ENCODE measurements at places on chromosomes 5 and 9. TPM values are rescaled to one million over a fixed set of nuclear protein-coding genes. Genes with fewer than 3 reads are reported as not detected.

The FOXD4L4 gene
- total RNA-seq = 0.38 TPM

The KCNN2 gene
- total RNA-seq = not detected

The GPX3 gene
- 31.9 TPM for total RNA-seq

GRCh38 chr5:50717651-50718050, 51.2 kb downstream of the PARP8 start:
- no peaks in the 10 kb centered on the region for H3K36me3 ChIP-seq
- H3K27ac ChIP-seq = no peak overlapping the region
- no peak overlapping the region for H3K4me3 ChIP-seq
- no peaks in the 10 kb centered on the region for H3K4me1 ChIP-seq
- no peak for DNase-seq

The PCDHGC4 gene
- not detected for total RNA-seq

DNA sequence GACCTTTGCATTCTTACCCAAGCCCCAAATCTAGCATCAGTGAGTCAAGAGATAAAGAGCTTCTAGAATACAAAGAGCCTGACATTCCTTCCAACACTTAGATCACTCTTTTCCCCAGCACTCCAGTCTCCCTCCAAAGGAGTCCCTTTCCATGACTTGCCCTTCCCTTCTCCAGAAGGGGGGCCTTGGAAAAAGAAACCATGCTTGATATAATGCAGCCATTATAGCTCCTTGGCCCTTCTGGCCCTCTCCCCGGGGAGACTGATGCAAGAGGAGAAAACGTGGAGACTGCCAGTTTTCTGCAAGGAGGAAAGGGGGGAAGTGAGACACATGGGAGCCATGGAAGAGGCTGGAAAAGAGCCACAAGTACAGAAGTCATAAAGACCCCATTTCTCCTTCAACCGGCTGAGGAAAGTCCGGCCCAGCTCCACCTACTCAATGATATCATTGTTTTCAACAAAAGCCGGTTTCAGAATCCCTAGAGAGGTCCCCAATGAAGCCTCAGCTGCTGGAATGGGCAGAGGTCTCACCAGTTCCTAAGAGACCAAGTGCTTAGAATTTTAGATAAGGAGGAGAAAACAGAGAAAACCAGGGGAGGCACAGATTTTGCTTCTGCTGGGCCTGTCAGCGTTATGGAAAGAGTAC, 29.0 kb downstream of the ADAM19 start:
- H3K27ac ChIP-seq = no peak overlapping the region
- no peak for DNase-seq

DNA sequence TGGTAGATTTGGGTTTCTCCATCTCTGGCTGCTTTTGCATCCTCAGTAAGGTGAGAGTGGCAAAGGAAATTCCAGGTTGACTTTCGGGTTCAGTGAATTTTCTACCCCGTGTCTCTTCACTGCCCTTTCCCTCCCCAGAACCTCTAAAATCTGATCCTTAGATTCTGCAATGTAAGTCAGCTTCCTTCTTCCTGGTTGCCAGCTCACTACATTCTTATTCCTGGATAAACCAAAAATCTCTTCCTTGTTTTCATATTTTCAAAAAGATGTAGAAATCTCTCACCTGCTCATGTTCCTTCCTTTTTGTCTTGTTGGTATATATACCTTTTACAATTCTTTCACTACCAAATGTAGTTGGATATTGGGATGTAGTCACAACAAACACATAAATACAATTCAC, 145.8 kb downstream of the TMC1 start:
- H3K4me3 ChIP-seq = no peak overlapping the region
- no peak for DNase-seq
- no peaks in the 10 kb centered on the region for H3K36me3 ChIP-seq
- H3K4me1 ChIP-seq = no peaks in the 10 kb centered on the region
- no peak overlapping the region for H3K27ac ChIP-seq

The FRRS1L gene
- 0.02 TPM for total RNA-seq

GRCh38 chr9:82281066-82281465, 292.5 kb downstream of the SPATA31D1 start:
- no peaks in the 10 kb centered on the region for H3K36me3 ChIP-seq
- DNase-seq = no peak
- H3K4me1 ChIP-seq = no peaks in the 10 kb centered on the region
- no peaks in the 10 kb centered on the region for H3K27me3 ChIP-seq
- no peak overlapping the region for H3K27ac ChIP-seq

DNA sequence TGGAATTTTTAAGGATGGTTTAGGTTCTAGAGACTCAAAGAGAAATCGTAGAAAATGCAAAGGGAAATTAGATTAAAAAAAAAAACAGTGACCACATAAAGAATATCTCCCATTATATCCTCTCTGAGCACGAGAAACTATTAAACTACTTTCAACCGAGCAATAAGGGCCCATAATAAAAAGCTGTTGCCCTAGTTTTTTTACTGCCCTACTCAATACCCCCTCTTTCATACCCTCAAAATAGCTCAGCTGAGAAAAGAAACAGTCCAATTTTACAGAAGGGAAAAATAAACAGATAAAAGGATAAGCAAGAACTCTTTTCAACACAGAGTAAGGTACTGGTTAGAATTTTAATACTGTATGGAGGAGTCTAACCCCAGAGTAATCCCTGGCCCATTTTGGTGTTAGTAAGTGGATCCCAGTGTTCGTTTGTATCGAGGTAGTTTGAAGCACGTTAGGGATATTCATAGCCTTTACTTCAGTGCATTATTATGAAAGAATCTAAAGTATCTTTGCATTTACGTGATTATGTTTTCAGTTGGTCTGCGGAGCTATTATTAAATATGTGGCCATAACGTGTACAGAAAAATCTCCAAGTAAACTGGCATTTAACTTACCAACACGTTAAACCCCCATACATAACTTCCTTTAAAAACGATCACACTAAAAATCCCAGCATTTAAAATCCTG, 980 bp upstream of the RHOBTB3 start:
- H3K27me3 ChIP-seq = no peaks in the 10 kb centered on the region
- H3K36me3 ChIP-seq = no peaks in the 10 kb centered on the region
- DNase-seq = no peak
- H3K4me3 ChIP-seq = peak overlapping the region; percentile 80
- peaks cover 65% of the 10 kb centered on the region for H3K4me1 ChIP-seq

GRCh38 chr9:111107141-111107540, 68.9 kb upstream of the LPAR1 start:
- H3K27me3 ChIP-seq = no peaks in the 10 kb centered on the region
- no peaks in the 10 kb centered on the region for H3K36me3 ChIP-seq
- no peaks in the 10 kb centered on the region for H3K4me1 ChIP-seq
- H3K4me3 ChIP-seq = no peak overlapping the region

The SLC34A1 gene
- total RNA-seq = not detected

GRCh38 chr5:171710451-171711024, 75.1 kb upstream of the SMIM23 start:
- no peak for DNase-seq
- H3K27me3 ChIP-seq = no peaks in the 10 kb centered on the region
- no peak overlapping the region for H3K27ac ChIP-seq
- no peak overlapping the region for H3K4me3 ChIP-seq
- H3K4me1 ChIP-seq = no peaks in the 10 kb centered on the region

The ROR2 gene
- not detected for total RNA-seq

DNA sequence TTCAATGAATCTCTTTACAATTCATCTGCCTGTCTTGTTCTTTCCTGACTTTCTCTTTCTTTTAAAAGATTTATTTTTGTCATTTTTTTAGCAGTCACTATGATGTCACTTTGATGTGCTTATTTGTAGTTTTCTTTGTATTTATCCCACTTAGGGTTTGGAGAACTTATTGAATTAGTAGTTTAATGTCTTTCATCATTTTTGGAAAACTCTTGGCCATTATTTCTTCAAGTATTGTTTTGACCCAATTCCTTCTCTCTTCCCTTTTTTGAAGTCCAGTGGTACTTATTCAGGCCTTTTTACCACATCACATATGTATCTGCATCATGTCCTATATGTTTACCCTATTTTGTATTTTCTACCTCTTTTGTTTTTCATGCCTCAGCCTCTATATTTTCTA, 48.9 kb upstream of the CCDC112 start:
- DNase-seq = no peak
- H3K4me1 ChIP-seq = peaks cover 20% of the 10 kb centered on the region
- H3K27me3 ChIP-seq = no peaks in the 10 kb centered on the region

The ADGRD2 gene
- not detected for total RNA-seq

The SLC36A3 gene
- not detected for total RNA-seq

The ZNF462 gene
- total RNA-seq = not detected

The CDC20B gene
- total RNA-seq = not detected

GRCh38 chr9:86876621-86877196, 70.6 kb downstream of the GAS1 start:
- no peaks in the 10 kb centered on the region for H3K4me1 ChIP-seq
- no peak overlapping the region for H3K4me3 ChIP-seq
- H3K27me3 ChIP-seq = no peaks in the 10 kb centered on the region
- H3K36me3 ChIP-seq = no peaks in the 10 kb centered on the region
- H3K27ac ChIP-seq = no peak overlapping the region

GRCh38 chr5:75551471-75551870, 39.8 kb downstream of the POLK start:
- 0 out of 2 replicates have a peak, but pooled peaks cover 3% of the 10 kb centered on the region for H3K36me3 ChIP-seq
- H3K27me3 ChIP-seq = no peaks in the 10 kb centered on the region
- H3K4me3 ChIP-seq = no peak overlapping the region
- DNase-seq = no peak
- no peaks in the 10 kb centered on the region for H3K4me1 ChIP-seq
- no peak overlapping the region for H3K27ac ChIP-seq

All from HepG2 (cell line).